Omental fat pad (tissue), 4 donors: ENCODE measurements at places on chromosomes 16 and 17. TPM values are rescaled to one million over a fixed set of nuclear protein-coding genes. Genes with fewer than 3 reads are reported as not detected.

IL17C gene
- not detected for total RNA-seq

MMP2 gene
- 217 TPM for total RNA-seq

EFCAB5 gene
- total RNA-seq: not detected

OTOP3 gene
- total RNA-seq: not detected

HOXB1 gene
- not detected for total RNA-seq

TPSD1 gene
- not detected for total RNA-seq

PPP1R1B gene
- total RNA-seq: 13.9 TPM

CES4A gene
- 13.5 TPM for total RNA-seq

MGAT5B gene
- not detected for total RNA-seq

FLYWCH1 gene
- total RNA-seq: 23.9 TPM
